ENCODE measurements at places on chromosomes 7 and 10.

DNA sequence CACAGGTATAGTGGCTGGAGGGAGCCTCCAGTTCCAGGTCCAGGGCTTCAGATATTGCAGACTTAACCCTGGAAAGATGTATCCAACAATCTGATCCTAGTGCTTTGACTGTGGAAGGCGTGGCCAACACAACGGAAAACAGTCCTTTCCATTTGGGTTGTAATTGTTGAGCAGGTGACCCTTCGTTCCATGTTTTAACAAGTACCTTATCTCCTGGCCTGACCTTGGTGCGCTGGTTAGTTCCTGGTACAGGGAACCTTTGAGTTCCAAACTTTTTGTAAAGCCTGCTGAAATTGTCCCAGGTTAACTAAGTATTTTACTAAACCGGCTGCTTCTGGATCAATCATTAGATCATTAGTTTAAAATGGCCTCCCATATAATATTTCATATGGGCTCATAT lies 23.9 kb upstream of the GIMAP6 start:
- DNase-seq = no peak

DNA sequence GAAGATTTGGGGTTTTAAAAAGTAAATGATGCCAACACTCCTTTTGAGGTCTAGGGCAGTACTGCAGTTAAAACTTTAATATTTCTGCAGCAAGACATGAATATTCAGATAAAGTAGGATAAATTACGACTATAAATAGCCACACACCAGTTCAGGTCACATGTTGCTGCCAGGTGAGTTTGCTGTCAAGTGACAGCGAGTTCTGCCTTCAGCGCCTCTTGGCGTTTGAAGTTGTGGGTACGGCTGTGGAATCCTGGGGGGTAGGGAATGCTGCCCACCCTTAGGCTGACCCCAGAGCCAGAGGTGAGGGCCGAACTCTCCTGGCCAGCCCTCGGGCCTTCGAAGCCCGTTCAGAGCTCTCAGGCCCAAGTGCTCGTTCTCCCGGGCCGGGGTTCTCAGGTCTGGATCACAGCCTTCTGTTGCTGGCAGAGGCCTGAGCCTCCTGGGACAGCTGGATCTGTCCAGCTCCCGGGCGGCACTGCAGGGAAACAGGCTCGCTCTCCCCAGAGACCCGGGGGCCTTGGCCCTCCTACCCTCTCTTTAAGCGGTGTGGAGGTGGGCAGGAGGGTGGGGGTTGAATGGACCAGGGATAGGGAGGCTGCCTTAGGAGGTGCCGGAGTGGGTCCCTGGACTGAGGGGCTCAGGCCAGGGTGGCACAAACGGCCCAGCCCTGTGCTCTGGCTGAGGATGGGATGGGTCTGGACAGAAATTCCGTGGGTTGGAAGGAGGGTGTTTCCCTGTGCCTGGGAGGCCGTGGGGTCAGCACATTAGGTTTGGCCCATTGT lies 5.4 kb downstream of the BRI3 start:
- no peak for DNase-seq

GRCh38 chr10:3969876-3970666 lies 185.1 kb upstream of the KLF6 start:
- DNase-seq = no peak

GRCh38 chr7:36650766-36651312 lies 73.5 kb downstream of the AOAH start:
- DNase-seq = no peak

DNA sequence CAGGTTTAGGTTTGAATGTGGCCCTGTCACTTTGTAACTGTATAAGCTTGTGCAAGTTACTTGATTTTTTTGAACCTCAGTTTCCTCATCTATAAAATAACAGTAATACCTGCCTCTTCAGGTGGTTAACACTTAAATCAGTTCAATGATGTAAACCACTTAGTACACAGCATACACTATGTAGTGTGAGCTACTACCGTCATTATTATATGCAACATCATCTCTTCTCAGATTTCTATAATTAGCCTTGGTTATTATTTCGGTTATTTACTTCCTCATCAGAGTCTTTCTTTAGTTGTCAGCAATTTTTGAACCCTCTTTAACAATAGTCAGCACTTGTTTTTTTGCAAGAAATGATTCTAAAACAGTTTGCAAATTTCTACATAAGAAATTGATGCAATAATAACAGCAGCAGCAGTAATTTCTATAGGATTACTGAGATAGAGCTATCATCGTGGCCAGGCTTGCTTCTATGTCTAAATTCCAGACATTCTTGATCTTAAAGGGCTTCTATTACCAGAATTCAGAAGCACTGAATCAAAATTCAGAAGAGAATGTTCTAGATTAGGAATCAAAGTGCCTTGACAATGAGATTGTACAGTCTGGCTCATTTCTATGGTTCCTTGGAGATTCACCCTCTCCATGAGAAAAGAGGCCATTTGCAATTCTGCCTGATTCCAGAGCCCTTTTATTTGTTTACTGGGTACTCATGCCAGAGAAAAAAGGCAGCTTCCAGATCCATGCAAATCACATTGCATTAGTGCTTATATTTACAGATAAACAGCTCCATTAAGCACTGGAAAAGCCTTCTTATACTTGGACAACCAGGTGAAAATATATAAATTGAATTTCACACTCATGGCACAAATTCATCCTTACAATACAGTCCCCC lies 25.0 kb upstream of the WDR11 start:
- no peak for DNase-seq

DNA sequence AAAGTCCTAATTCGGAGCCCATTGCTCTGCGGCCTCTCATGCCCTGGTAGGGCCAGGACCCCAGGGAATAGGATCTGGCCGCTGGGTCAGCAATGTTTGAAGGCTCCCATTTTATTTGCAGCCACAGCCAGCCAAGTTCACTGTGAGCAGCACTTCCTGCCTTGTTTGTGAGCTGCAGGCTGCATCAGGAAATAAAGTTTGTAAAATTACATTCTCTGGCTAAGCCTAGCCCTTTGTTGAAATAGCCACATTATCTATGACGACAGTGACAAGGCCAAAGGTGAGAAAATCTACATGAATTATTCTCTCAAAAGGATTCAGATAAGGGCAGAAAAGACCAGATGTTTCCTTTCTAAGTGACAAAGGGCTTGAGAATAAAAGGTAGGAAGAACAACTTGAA lies 23.7 kb upstream of the ITGB1 start:
- DNase-seq = peak; percentile 36

- no peak for DNase-seq
Observed at GRCh38 chr10:1044964-1045363, 4.0 kb downstream of the IDI1 start.

DNA sequence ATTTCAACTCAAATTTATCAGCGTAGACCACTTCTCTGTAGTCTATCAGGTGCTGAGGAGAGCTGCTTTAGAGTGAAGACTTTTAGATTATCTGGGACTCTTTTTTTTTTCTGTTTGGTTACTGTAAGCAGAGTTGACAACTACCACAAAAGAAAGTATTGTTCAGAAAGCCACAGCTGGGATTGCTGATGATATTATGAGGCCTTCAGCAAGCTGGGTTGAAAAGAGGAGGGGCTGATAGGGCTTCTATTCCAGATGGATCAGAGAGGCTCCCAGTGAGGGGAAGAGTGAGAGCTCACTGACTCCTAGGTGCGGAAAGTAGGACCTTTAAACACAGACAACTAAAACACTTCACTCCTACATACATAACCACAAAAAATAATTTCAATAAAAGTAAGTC lies 188.5 kb upstream of the FERD3L start:
- DNase-seq = no peak

GRCh38 chr10:80191589-80192270 lies 13.6 kb downstream of the ANXA11 start:
- no peak for DNase-seq

- no peak for DNase-seq
Observed at GRCh38 chr10:21808550-21808949, 195.0 kb downstream of the DNAJC1 start.

DNA sequence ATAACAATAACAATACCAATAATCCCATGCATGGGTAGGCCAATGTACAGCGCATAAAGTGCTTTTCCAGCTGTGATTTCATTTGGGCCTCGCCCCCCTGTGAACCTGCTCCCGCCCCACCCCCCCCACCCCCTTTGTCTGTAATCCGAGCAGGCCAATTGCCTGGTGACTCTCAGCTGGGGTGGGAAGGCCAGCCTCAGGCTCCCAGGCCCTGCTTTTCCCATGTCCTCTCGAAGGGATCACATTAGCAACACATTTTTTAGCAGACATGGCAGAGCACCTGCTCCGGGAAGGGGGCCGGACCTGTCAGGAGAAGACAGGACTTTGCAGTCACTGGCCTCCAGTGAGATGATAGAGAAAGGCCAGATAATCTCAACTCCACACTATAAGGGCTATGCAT lies 439.3 kb downstream of the RPS24 start:
- DNase-seq = no peak

DNA sequence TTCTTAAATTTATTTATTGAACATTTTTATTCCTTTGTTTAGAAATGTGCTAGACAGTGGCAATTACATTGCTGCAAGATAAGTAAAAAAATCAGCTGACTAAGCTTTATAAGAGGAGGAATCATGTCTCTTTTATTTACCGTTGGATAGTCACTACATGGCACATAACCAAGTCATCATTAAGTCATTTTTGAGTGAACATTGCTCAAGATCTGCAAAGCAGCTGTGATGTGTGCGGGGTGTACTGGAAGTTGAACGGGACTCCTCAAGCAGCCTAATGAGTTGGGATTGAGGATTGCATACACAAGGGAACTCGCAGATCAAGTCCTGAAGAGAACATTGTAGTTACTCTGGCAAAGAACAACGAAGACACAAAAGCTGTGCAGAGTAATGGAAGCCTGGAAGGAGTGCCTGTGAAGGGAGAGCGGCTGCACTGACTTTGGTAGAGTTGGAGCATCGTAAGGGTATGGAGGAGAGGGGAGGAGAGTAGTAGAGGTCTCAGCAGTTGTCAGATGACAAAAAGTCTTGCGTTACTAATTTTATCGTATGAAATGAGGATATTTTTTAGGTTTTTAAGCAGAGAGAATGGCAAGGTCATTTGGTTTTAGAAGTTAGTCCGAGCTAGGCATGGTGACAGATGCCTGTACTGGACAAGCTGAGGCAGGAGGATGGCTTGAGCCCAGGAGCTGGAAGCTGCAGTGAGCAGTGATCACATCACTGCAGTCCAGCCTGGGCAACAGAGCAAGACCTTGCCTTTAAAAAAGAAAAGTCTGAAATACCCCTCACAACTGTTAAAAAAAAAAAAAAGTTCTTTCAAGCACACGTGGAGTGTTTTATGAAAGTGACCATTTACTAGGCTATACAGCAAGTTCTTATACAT lies 95.1 kb downstream of the BMPR1A start:
- DNase-seq = peak; percentile 61

DNA sequence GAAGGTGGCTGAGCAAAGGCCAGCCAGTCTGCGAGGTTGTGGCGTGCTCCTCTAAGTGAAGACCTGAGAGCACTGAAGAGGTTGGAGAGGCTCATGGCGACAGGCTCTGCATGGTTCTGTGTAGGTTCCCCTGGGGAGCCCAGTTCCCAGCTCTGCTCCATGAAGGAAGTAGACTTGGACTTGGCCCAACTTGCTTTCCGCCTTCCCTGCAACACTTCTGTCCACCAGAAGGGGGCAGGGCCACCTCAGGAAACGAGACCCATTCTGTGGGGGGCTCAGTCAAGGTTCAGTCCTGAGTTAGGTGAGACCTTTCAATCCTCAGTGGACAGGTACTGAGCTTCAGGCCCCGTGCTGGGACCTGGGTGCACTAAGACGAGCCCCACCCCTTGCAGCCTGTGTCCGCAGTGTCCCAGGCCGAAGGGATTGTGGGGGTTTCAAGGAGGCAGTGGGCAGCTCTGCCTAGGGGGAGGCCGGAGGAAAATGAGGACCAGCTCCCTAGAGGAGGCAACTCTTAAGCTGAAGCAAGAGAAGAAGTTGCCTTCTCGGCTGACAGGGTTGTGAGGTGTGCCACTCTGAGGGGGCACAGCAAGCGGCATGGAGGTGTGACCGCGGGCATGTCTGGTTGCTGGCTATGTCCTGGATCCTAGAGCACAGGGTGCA lies 15.0 kb upstream of the PCBD1 start:
- peak; percentile 59 for DNase-seq

DNA sequence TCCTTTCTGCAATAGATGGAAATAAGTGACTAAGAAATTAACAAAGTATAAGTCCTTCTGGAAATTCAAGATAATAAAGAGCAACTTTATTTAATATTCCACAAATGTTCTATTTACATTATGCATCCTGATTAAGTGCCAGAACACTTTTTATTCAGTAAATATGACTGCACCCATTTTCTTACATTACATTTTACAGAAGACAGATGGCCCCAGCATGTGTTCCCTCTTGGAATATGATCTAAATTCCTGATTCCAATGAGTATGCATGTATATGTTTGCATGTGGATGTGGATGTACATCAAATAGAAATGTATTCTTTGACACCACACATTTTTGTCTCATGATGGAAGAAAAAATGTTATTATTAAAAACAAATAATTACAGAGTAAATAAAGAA lies 628.7 kb upstream of the SEMA3D start:
- DNase-seq = peak; percentile 30

DNA sequence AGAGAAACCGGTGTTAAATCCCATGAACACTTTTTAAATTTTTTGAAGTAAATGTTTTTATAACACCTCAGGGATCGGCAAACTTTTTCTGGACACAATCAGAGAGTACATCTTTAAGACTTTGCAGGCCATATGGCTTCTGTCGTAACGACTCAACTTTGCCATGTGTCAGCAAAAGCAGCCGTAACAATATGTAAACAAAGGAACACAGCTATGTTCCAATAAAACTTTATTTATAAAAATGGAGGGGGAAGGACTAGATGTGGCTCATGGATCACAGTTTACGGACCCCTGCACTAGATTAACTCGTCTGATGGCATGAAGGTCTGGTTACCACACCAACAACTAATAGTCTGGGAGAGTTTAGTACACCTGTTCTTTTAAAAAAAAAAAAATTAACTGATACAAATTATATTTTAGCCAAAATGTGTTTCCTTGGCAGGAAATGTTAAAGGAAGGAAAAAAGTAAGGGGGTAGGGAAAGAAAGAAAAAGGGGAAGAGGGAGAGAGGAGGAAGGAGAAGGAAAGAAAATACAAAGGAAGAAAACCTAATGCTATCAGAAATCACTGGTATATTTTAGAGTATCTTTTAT lies 50.2 kb downstream of the ABI1 start:
- no peak for DNase-seq

Data from fibroblast of skin of scalp (primary cell).